ENCODE measurements at places on chromosomes 2 and 18. TPM values are rescaled to one million over a fixed set of nuclear protein-coding genes. Genes with fewer than 3 reads are reported as not detected.

AMER3 gene
- not detected for total RNA-seq

DNA sequence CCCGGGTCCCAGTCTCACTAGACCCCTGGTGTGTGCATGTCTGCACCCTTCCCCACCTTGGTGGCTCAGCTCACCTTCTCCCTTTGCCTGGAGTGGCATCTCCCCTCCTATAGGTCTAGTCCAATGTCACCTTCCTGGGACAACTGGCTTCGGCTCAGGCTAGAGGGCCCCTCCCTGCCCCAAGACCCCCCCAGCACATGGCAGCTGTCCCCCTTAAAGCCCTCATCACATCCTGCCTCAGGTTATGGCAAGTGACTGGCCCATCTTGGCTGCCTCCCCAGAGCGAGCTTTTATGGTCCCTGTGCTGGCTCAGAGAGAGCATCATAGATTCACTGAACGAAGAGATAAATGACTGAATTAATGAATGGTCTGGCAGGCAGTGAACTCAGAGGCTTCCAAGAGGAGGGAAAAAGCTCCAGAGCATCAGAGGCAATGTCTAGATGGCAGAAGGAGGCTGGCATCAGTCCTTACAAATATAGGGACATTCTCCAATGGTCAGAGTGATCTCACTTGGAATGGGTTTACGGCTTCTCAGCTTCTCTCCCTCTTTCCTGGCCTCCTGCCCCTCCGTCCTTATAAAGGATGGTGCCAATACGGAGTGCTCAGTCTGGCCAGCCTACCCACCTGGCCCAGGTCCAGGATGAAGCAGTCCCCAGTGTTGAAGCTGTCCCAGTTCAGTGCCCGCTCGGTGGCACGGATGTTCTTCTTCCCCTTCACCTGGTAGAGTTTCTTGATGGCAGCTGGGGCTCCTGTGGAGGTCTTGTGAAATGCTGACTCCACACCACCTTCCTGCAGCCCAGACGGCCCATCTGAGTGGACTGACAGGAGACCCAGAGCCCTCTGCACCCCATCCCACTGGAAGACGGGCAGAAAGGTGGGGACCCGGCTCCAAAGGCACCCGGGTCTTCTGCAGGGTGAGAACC lies 9.4 kb downstream of the CAPG start:
- DNase-seq, result no peak

G6PC2 gene
- not detected for total RNA-seq

- peak; percentile 24 for DNase-seq
Observed at GRCh38 chr2:174436351-174436750, 40.8 kb downstream of the SCRN3 start.

- DNase-seq, result no peak
Observed at GRCh38 chr2:107361751-107362381, 464.8 kb upstream of the RGPD4 start.

FOXI3 gene
- not detected for total RNA-seq

DNA sequence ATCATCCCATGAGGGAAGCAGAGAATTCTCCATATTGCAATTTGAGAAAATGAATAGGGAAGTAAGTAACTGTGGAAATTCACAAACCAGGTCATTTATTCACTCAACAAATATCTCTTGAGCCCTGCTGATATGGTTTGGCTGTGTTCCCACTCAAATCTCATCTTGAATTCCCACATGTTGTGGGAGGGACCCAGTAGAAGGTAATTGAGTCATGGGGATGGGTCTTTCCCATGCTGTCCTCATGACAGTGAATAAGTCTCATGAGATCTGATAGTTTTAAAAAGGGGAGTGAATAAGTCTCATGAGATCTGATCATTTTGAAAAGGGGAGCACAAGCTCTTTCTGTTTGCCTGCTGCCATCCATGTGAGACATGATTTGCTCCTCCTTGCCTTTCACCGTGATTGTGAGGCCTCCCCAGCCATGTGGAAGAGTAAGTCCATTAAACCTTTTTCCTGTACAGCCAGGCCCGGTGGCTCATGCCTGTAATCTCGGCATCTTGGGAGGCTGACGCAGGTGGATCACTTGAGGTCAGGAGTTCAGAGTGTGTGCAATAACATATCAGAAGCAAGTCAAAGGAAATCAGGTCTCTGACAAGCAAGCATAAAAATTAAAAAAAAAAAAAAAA lies 193.2 kb downstream of the NDUFA10 start:
- DNase-seq, result no peak

SLC40A1 gene
- total RNA-seq, result 7.6 TPM

DNA sequence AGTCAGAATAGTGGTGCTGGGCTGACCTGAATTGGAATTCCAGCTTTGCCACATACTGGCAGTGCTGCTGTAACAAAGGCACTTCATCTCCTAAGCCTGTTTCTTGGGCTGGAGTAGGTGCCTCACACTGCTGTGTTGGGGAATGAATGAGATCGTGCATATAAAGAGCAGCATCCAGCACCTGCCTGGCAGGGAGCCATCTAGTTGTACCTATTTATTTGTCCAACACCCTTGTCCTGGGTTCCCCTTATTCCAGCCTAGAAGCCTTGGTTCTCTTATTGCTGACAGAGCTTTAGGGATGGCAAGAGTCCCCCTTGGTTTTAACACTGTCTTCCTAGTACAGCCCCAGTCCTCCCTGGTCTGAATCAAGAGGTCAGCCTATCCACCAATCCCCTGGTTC lies 275.3 kb upstream of the RAB12 start:
- DNase-seq, result no peak

DNA sequence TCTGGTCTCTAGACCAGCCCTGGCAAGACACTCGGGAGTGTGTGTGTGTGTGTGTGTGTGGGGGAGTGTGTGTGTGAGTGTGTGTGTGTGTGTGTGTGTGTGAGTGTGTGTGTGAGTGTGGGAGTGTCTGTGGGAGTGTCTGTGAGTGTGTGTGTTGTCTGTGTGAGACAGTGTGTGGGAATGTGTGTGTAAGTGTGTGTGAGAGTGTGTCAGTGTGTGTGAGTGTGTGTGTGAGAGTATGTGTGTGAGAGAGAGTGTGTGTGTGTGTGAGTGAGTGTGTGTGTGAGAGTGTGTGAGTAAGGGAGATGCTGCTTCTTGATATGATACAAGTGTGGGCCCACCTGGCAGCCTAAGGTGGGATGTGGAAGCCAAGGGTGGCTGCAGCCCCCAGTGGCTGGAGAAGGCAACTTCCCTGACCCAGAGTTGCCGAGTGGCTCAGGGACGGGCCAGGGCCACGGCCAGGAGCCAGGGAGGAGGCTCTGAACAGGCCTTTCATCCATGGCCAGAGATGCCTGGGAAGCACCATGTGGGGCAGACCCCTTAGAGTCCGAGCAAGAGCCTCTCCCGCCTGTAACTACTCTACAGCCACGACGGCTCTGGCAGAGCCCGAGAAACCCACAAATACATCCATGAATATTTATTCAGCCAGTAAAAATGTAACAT lies 159.3 kb upstream of the MYCN start:
- DNase-seq, result no peak

SLC9A4 gene
- 0.06 TPM for total RNA-seq

DNA sequence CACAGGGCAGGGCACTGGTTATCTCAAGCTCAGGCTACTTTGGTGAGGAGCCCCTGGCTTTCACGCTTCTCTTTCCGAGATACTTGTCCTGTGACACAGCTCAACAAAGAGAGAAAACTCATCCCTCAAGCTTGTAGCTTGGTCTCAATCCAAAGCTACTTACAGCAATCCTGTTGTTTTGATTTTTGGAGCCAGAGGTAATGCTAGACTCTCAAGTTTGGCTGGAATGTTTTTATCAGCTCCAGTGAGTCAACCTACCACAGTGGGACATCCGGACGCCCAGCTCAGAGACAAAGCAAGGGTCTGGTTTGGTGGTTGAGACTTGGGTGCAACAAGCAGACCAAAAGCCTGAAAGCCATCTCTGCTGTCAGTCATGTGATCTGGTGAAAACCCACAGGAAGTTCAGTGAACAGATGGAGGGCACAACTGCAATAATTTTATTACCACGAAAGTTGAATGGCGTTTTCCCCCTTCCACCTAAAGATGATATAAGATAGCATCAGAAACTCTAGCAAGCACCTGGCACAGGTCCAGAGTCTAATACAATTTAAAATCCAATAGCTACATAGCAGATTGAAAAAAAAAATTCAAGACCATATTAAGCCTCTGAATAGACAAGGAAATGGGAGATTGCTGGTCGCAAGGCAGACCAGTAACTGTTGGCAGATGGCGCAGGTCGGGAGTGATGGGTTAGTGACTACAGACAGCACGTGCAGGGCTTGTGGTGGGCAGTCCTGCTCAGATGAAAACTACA lies 102.3 kb upstream of the SMAD7 start:
- DNase-seq, result peak; percentile 100

DNA sequence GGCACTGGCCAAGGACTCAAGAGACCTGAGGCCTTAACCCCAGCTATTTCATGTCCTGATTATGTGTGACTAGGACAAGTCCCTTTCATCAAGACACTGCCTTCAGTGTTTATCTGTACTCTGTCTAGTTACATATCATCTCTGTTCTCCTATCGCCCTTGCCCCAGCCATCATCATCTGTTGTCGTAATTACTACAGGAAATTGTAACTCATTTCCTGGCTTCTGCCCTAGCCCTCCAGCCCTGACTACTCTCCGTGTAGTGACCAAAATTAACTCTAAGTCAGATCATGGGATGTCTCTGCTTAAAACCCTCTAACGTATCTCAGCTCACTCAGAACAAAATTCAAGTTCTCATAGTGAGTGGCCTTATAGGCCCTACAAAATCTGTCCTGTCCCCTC lies 49.3 kb upstream of the LAPTM4A start:
- no peak for DNase-seq

GRCh38 chr2:68742626-68743415 lies 8.2 kb downstream of the ARHGAP25 start:
- no peak for DNase-seq

DNA sequence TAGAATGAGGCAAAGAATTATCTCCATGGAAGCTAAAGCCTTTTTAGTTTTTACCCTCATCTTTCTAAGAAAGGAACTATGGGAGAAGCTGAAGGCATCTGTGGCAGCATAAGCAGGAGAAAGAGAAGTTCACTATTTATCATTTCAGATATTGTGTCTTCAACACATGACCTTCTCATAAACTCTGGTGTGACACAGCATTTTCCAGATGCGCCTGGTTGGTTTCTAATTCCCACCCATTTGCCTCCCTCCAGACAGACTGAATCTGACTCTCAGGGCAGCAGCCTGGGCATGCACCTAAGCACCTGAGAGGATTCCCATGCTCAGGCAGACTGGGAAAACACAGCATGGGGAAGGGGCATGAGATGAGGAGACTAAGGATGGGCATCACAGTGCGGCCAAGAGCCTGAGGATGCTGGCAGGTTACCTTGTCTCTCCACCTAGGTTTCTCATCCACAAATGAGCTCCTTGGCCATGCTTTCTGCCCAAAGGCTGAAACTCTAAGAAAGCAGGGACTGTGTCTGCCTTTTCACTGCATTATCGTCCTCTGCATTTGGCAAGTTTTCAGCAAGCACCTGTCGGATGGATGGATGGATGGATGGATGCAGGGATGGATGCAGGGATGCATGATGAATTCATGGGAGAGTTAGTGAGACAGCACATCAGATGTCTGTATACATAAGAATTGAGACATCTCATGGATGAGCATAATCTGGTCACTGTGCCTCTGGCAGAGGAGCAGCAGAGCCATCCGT lies 28.8 kb upstream of the SULT1C4 start:
- no peak for DNase-seq
